CD4-positive, alpha-beta T cell treated with Interferon gamma for 1 hour (primary cell): ENCODE measurements at places on chromosomes 1 and 21.

DNA sequence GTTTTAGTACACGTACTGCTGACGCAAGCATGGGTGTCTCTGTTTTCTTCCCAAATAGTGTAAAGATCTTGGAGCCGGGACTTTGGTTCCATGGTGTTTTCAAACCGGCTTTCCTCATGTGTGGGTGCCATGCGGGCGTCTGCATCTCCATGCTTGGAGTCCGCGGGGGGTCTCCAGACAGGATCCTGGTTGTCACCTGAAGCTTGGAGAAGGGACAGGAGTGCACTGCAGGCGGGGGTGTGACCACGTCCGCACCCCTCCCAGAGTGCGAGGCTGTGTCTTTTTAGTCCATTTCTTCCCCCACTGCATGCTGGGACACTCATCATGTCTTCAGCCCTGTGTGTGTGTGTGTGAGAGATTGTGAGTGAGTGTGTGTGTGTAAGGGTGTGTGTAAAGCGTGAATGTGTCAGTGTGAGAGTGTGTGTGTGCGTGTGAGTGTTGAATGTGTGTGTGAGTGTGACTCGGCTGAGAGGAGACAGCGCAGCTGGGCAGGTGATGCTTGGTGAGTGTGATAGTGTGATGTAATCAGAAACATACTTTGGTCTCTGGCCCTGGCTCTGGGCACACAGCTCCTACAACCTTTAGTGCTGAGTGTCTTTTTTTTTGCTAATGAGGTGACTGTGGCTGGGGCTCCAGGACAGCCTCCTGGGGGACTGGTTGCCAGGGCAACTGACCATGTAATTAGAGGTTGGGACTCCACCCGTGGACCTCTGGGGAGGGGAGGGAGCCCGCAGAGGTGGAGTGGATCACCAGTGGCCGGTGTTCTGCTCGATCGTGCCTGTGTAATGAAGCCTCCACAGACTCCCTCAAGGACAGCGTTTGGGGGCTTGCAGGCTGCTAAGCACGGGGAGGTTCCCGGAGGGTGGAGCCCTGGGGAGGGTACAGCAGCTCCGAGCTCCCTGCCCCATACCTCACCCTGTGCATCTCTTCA lies 55.1 kb downstream of the AGPAT3 start:
- no peak for DNase-seq

DNA sequence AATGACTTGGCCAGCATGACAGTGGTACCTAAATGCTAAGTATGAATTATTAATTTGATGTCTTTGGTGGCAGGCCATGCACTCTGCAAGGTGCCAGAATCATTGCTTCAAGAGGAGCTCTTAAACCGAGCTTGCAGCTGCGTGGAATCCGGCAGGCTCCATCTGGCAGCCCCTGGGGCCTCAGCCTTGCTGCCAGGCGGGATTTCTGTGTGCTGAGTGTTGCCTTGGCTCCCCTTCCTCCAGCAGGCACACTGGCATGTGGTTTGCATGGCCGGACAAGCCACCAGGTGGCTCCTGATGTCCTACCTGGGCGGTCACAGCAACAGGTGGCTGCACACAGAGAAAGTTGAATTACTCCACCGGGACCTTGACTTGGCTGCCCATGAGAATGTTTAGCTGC lies 155.4 kb downstream of the URB2 start:
- DNase-seq: no peak

GRCh38 chr1:2583331-2583791 lies 3.2 kb upstream of the PRXL2B start:
- no peak for DNase-seq

DNA sequence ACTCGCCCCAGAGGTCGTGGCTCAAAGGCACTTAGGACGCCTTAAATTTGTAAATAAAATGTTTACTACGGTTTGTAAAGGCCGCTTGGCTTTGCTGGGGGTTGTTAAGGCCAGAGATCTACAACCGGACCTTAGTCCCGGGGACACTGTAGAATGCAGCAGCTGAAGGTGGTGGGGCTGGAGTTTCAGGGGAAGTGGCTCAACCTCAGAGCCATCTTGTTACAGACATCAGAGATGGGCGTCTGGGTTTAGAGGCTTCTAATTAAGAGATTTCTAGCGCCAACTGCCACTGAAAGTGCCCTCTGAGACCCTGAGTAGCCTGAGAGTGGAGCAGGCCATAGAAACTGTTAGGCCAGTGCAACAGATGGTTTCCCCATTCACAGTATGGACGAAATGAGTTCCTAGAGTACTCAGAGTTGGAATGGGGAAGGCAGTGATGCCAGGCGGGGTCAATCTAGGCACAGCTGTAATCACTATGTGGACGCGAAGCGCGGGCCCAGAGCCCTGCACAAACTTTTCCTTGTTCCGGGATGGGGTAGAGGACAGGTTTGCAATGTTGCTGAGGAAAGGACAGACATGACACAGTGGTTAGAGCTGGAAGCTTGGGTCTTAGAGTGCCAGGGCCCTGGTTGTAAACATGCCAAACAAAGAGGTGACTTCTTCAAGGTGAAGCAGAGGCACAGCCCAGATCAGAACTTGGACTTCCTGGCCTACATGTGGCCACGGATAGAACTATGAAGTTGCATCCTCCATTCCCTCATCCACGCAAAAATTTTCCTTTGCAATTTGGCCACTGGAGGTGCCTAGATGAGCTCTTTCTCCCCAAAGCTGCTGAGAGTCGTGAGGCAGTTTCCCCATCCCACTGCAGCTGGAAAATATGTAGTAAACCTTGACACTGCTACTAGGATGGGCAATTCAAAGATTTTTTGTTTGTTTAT lies 6.0 kb downstream of the HLX start:
- DNase-seq: no peak

DNA sequence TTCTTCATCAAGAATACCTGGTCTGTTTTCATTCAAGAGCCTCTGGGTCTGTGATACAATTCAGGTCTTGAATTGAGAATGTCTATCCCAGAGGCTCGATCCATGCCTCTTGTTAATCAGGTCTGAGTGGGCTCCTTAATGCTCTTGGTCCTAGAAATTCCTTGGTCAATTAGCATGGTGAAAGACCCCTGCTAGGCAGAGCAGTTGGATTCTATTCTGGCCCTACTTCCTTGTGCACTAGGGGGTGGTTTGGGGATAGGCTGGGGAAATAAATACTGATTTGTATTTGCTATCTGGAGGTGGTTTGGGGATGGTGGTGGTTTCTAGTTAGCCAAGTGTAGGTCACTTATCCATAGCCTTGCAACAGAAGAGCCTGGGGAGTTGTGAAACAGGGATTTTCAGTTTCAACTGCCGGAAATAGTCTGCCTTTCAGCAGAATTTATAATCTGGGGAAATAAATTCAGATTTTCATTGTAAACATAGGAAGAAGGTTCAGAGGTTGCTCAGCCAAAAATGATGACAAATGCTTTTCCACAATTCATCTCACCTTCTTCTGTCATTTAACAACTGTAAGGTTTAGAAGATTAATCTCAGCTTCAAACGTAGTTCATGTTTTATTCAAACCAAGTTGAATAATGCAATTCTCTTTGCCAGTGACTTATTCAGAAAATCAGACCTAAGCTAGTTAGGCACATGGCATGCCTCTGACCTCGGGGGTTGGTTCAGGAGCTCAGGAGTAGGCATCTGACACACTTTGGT lies 22.2 kb upstream of the SCAF4 start:
- DNase-seq: no peak
